ENCODE measurements at places on chromosomes 2 and 18. TPM values are rescaled to one million over a fixed set of nuclear protein-coding genes. Genes with fewer than 3 reads are reported as not detected.
A peak's percentile ranks its signal among the peaks of the same experiment; 100 is the strongest.

- no peak for DNase-seq
These were observed 219.2 kb downstream of the FHOD3 start for GRCh38 chr18:36516726-36517125.

GRCh38 chr2:64661741-64662169 is 8.0 kb upstream of the SERTAD2 start:
- DNase-seq = no peak

GRCh38 chr2:230777721-230778120 is 65.1 kb downstream of the CAB39 start:
- no peak for DNase-seq

DNA sequence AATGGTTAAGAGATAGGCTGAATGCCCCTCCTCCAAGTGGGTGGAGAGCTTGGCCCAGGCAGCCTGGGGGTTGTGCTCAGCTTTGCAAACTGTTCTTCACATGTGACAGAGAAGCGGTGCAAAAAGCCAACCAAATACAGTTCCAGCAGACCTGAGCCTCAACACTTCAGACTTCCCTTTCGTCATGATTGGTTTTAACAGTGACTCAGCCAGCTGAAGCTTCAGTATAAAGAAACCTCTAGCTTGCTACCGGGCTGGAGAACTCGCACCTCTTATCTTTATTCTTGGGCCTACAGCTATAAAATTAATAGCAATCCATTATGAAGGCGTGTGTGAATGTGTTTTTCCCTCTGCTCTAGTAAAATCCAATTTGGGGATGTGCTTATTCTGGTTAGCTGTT is 20.0 kb downstream of the SETBP1 start:
- DNase-seq = no peak

The UGT1A8 gene
- total RNA-seq = not detected

GRCh38 chr2:65512783-65513182 is 80.4 kb upstream of the SPRED2 start:
- DNase-seq = no peak

The COL3A1 gene
- not detected for total RNA-seq

DNA sequence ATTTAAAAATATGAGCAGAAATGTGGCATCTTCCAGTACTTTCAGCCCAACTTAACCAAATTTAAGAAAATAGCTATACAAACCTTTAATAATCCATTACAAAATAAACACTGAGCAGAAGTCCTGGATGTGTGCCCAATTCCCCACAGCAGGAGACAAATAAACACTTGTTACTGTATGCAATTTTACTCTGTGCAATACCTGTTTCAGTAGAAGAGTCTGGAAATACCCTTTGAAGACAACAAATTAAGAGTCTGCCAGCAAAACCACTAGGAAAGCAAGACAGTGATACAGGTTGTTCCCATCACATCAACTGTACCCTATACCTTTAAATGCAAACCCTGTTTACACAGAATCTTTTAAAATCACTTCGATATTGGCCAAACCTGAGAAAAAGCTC is 41.4 kb upstream of the RNU4ATAC start:
- DNase-seq = no peak

DNA sequence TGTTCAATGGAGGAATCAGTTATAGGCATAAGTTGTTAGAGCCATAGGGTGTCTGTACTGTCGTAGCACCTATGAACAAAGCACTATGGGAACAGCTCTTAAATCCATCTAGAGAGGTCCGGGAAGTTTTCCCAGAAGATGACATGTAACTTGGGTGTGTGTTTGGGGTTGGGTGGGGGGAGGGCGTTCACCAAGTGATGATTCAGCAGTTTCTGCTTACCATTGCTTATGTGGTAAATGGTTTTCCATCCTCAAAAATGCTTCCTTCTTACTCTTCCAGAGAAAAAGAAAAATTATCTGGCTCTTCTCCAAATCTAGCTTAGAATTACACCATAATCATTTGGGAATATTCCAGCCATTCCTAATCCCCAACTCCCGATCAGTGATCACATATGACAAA is 361.1 kb upstream of the ZNF521 start:
- DNase-seq = no peak

The SCN9A gene
- 0.12 TPM for total RNA-seq

DNA sequence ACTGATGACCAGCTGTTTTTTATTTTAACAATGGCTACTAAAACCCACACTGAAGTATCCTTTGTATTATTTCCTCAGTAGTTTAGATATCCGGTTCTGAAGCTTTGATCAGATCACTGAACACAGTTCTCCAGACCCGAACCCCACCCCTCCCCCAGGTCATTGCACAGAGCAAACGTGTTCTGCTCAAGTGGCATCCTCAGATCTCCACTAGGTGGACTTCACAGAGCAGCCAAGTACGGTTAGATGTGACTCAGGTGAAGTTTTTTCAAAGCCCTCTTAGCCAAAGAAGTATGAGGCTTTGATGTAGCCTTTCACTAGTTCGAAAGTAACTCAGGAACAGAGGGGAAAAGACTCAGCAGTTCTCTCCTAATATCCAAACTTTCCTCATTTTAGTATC is 142.7 kb upstream of the NRP2 start:
- DNase-seq = no peak

The ABCG8 gene
- total RNA-seq = not detected

The MAP3K19 gene
- total RNA-seq = not detected

DNA sequence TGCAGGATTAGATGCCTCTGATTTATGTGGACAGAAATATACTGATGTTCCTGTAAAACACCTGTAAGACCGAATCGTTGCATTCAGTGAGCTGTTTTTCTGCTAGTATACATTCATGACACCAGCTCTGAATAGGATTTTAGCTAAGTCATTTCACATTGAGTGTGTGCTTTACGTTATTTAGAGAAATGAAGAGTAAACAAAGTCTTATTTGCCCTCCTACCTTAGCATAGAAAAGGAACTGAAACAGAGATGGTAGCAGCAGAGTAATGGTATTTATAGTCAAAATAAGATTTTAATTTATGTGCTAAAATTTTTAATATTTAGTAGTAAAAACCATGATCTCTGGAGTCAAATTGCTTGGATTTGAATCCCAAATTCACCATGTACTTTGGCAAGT is 168.0 kb downstream of the CERS6 start:
- no peak for DNase-seq

The SIGLEC15 gene
- total RNA-seq = not detected

The DSC1 gene
- 0.19 TPM for total RNA-seq

The MSGN1 gene
- total RNA-seq = not detected

The KIF1A gene
- 28.8 TPM for total RNA-seq

DNA sequence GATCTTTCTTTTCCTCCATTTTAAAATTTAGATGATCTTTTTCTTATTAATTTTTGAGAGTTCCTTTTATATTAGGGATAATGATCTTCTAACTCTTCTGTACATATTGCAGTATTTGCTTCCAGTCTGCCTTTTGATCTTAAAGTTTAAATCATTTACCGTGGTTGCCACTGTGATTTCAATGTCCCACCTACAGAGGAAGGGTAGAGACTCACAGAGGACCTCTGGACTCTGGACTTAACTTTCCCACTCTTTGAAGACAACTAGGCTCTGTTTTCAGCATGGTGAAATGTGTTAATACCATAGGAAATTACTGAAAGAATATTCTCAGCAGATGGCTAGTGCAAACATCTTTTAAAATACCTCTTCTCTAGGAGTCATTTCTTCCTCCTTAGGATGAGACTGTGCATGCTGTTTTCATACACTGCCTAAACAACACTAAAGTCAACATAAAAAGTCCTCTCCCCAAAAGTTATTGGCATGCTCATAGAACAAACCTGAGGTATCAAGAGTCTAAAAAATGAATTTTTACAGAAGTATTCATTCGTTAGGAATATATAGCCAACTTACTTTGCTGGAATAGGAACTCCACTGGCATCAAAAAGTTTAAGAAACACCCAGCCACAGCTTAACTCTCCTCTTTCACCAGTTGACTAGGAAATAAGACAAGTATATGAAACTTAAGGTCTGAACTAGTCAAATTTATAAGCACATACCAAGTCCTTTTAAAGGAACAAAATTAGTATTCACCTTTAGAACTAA is 30.7 kb upstream of the MALL start:
- no peak for DNase-seq

The SP110 gene
- 128 TPM for total RNA-seq

- DNase-seq = no peak
These were observed 85.8 kb downstream of the RBM43 start for GRCh38 chr2:151175864-151176263.

DNA sequence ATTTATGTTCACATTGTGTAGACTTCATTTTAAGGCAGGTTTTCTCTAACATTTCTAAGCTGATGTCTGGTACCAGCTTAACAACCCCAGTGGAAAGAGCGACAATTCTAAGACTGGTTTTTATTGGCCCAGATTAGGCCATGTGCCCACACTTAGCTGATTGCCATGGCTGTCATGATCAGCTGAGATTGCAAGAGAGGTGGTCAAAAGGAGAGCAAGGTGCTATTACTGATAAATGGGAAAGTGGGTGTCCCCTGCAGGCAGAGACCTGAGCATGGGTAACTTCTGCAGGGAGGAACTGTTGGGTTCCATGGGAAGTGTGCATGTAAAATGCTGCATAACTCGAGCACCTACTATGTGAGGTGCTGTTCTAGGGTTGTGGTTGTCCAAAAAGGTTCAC is 56.8 kb upstream of the MCFD2 start:
- DNase-seq = no peak

DNA sequence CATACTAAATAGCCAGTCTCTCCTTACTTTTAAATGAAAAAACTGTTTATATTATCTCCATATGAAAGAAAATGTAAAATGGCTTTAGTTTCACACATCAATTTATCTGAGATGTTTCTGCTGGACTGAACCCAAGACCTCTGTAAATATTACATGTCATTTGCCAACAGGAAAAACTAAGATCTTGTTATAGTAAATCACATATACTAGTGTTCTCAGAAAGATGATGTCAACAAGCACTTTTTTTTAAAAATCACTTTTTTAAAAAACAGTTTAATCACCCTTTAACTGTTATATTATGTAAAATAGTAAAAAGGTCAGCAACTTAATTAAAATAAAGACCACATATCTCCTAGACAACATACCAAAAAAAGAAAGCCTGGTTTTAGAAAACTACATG is 46.3 kb downstream of the PTPN2 start:
- DNase-seq = no peak

The TRAK2 gene
- 22.1 TPM for total RNA-seq

- DNase-seq = no peak
These were observed 81.2 kb upstream of the DSEL start for GRCh38 chr18:67597759-67598158.

DNA sequence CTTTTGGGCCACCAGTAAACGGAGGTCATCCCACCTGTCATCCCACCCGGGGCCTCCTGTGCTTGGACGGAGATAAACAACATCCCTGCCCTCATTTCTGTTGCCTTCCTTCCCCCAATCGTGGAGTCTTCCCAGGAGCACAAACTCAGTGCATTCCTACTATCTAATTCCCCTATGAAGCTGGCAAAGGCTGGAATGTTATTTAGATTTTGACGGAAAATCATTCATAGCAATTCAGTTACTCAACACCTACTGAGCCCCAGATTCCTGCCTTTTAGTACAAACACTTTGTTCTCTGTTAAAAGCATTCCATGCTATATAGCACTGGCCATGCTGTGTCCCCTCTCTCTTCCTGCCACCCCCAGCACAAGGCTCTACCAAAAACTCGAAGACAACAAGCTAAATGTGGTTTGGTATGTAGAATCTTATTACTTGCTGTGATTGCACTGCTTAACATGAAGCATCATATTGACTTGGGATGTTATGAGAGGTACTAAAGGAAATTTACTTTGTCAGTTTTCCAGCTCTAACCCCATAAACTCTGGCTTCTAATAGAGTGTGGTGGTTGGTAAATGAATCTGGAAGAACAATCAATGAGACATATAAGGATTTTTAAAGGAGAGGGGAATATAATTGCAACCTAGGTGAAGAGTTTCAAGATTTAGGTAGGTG is 32.3 kb upstream of the IMPA2 start:
- DNase-seq = no peak

- no peak for DNase-seq
These were observed 221.1 kb downstream of the GALR1 start for GRCh38 chr18:77470569-77471413.

- peak; percentile 55 for DNase-seq
These were observed at the start of gene RAX for GRCh38 chr18:59272891-59273758. Gene RAX, minus strand, starts transcription at chr18:59273454. Its CDS starts 248 bp downstream, at chr18:59273206.

The IL1R1 gene
- total RNA-seq = 14.3 TPM

The KLHL14 gene
- not detected for total RNA-seq

The GCKR gene
- not detected for total RNA-seq

GRCh38 chr2:134175834-134176233 is 78.0 kb upstream of the MGAT5 start:
- no peak for DNase-seq

DNA sequence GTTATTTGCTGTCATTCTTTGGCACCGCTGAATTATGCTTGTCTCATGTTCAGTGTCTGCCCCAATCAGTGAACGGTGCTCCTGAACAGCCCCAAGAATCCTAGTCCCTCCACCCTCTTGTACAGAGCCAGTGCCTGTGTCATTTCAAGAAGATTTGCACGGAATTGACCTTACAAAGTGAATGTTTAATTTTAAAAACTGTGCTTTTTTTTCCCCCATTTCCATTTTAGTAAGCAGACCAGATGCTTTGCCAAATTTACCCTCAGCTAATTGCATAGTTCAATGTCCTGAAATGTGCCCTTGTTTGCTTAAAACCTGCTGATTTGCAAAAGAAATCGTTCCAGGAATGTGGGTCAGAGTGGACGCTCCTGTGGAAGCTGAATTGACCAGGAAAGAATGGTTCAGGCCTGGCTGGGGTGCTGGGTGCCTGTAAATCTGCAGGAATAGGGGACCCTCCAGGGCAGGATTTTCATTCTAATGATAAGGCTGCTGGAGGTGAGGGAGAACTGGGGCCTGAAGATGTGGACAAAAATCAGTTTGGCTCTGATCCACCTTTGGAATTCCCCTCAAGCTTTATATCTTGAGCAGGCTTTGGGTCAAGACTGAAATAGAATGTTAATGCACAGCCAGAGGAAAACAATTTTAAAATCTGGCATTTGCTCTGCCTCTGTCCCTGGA is 20.1 kb downstream of the TMEM17 start:
- DNase-seq = no peak

The EHBP1 gene
- total RNA-seq = 28.8 TPM

DNA sequence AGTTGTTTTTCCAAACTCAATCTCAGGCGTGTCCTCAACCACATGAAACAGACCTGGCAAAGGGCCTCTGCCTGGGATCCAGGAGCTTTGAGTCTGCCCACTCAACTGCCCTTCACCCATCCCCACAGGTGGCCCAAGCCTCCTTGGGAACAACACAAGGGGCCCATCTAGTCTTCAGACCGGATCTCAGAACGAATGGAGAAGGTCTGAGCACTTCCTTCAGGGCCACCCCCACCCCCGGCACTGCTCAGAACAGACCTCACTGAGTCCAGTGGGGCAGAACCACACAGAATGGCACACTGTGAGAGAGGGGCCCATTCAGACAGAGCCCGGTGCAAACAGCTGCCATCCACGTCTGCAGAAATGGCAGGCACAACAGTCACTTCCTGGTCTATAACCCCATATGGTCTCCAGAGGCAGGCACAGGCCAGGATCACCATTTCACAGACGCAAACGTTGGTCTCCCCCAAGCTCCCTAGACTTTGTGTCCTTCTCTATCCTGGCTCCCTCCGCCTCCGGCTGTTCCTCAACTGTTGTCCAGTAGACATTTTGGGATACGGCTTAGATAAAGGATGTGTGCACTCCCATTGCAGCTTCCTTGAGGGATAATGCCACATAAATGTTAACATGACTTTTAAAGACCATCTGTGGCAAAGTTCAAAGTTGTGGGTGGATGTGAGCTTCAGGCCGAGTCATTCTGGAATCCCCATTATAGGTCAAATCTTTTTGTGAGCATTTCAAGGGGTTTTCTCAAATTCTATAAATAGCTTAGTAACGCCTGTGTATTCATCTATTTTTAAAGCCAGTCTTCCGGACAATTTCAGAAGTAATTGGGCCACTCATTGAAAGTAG is 149.7 kb downstream of the SMAD7 start:
- DNase-seq = no peak
